Left cardiac atrium (tissue), 4 donors: ENCODE measurements at places on chromosomes 7 and 10. TPM values are rescaled to one million over a fixed set of nuclear protein-coding genes. Genes with fewer than 3 reads are reported as not detected.

GRCh38 chr10:95260397-95260881 is 30.4 kb downstream of the PDLIM1 start:
- DNase-seq: no peak

Gene CYP26C1
- 0.05 TPM for total RNA-seq

DNA sequence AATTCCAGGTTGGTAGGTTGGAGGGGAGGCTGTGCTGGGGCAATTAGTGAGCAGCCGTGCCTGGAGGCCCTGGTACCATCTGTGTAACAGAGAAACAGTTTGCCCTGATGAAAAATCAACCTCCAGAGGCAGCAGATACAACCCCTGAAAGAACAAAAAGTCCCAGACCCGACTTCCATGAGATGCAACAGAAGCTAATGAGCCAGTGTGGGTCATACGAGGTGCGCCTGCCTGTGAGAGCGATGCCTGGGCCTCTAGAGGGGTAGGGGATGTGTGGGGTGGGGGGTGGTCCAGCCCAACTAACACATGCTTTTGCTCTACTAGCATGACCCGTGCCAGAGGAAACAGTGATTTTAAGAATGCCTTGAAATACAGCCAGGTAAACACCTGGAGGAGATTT is 39.3 kb downstream of the CELF2 start:
- DNase-seq: no peak

Gene DRGX
- total RNA-seq: not detected

DNA sequence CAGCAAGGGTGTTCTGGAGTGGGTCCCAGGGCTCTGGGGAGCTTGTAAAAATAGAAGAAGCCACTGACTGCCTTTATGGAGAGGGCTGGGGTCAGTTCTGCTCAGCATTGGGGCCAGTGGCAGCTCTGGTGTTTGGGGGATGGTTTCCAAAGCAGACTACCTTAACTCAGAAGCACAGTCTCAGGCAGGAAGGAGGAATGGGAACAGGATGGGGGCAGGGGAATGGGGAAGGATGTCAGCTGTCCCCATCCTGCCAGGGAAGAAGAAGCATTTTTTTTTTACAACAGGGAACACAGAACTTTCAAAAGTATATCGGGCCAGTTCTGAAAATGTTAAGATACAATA is 28.8 kb downstream of the TSPAN15 start:
- DNase-seq: no peak
